ENCODE measurements at places on chromosomes 5 and 9.

GRCh38 chr5:139633295-139634027, 14.7 kb upstream of the CXXC5 start:
- DNase-seq, result peak; percentile 30

DNA sequence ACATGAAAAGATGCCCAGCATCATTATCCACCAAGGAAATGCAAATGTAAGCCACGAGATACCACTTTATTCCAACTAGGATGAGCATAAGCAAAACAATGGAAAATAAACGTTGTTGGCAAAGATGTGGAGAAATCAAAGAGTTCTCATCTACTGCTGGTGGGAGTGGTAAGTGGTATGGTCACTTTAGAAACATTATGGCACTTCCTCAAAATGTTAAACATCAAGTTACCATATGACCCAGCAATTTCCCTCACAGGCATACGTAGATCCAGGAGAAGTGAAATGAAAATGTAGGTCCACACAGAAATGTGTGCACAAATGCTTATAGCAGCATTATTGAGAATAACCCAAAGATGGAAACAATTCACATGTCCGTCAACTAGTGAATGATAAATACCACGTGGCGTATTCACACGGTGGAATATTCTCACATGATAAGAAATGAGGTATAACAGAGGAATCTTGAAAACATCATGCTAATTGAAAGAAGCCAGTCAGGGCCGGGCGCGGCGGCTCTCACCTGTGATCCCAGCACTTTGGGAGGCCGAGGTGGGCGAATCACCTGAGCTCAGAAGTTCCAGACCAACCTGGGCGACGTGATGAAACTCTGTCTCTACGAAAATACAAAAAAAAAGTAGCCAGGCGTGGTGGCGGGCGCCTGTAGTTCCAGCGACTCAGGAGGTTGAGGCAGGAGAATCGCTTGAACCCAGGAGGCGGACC, 16.4 kb upstream of the FLT4 start:
- DNase-seq, result no peak

DNA sequence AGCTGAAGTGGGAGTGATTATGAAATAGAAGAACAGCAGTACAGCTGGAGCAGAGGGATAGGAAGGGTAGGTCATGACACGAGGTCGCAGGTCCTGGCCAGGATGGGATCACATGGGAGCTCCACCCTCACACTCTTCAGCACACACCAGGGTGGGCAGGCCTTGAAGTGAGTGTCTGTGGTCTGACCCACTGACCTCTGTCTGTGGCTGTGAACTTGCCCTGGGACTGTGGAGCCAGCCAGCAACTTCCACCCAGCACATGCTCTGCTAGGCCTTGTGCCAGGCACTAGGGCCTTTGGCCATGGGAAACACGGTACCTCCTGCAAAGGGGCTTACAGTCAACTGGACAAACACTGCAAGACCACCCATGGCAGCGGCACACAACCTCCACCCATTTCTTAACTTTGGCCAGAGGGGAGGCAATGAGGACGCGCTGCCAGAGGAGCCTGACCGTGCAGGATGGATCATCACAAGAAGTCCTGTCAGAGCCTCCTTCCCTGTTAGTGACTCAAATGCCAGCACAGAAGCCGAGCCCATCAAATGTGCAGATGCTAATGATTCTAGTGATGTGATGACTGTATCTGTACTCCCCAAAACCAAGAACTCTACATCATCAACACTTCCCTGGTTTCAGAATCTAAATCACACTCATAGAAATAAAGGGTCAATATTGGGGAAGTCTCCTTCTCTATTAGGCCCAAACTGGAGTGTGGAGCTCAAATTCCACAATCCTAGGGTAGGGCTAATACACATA, 113.6 kb downstream of the DPYSL3 start:
- no peak for DNase-seq

DNA sequence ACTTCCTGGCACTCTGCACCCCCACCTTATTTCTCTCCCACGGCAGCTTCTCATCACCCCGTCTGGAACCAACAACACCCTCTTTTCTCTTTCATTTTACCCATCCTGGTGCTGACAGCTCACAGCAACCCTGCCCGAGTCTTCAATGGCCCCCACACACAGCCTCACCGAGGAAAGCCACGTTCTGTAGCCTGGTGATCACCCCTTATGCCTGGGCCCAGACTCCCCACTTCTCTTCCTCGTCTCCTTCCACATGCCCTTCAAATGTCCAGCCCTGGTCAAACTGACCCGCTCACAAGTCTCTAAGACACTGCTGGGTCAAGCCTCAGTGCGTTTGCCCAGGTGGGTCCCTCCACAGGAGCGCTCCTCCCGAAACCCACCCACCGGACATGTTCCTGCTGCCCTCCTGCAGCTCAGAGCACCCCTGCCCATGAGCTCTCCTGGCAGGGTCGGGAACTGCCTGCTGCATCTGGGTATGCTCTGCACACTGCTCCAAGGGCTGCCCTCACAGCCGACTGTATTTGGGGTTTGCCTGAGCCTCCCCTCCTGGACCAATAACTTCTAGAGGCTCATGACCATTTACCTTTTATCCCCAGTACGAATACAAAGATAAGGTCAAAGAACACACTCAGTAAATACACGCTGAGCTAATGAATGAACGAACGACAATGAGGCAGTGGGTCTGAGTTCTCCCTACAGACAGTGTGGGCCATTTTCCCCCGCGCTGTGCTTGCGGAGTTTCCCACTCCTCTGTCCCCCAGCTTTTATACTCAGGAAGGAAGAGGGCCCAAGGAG, 154.7 kb upstream of the PHYKPL start:
- DNase-seq, result no peak

DNA sequence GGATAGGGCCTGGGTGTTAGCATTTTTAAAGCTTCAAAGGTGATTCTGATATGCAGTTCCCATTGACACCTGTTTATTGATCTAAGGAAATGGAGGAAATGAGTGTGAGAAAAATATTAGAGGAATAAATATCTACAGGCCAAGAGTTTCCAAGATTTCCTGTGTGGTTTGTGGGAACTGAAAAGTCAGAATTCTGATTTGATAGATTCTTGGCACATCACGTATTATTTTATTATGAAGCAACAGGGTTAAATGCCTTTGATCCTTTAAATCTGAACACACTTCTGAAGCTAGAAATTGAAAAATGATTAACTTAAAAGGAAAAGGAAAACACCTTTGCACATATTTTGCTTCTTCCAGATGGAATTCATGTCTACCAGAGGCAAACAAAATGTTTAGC, 113.7 kb downstream of the CD180 start:
- DNase-seq, result no peak

- DNase-seq, result no peak
Measured at GRCh38 chr5:73137563-73138530, 17.5 kb downstream of the TMEM171 start.

DNA sequence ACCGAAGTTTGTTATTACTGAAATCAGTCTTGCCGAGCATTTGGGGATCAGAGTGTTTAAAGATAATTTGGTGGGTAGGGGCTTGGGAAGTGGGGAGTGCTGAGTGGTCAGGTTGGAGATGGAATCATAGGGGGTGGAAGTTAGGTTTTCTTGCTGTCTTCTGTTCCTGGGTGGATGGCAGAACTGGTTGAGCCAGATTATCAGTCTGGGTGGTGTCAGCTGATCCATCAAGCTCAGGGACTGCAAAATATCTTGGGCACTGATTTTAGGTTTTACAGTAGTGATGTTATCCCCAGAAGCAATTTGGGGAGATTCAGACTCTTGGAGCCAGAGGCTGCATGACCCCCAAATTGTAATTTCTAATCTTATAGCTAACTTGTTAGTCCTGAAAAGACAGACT, 5.4 kb upstream of the ANKRD31 start:
- no peak for DNase-seq

DNA sequence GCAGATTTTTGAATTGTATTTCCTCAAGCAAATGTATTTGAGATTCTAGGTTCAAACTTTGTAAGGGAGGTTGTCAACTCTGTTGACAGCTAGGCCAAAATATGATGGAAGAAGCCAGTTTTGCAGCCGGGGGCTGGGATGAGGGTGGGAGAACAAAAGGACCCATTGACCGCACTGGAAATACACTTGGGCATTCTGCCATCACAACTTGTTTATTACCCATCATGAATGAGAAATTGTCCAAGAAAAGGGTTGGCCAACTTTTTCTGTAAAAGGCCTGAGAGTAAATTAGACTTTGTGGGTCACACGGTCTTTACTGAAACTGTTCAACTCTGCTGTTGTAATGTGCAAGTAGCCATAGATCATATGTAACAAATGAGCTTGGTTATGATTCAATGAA, 221.3 kb upstream of the KLF9 start:
- DNase-seq, result no peak

DNA sequence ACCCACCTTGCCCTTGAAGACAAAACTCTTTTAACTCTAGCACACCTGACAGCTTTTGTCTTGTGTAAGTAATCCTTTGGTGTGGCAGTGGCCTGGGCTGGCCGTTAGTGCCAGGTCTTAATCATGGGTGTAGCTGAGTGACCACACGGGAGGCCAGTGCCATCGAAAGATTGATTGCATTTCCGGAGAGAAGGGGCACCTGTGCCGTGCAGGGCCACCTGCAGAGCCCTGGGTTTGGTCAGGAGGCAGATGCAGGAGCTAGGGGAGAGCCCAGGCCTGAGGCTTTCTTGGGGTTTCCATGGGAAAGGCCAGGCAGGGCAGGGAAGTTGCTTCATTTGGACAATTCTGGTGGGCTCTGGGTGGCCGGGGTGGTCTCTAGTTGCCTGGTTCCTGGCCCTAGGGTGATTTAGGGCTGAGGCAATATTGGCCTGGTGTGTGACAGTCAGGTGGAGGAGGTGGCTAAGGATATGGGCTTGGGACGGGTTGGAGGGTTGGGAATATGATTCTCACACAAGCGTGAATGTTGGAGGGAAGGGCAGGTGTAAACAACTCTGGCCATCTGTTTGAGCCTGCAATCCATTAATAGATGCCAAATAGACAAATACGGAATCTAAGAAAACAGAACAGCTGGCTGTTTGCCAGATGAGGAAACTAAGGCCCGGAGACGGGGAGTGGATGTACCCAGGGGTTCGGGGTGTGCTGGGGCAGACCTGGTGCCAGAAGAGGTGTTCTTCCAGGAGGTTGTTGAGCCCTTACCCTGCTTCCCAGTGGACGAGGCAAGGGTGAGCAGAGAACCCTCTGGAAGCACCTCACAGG, 4.6 kb downstream of the DBH start:
- DNase-seq, result no peak

DNA sequence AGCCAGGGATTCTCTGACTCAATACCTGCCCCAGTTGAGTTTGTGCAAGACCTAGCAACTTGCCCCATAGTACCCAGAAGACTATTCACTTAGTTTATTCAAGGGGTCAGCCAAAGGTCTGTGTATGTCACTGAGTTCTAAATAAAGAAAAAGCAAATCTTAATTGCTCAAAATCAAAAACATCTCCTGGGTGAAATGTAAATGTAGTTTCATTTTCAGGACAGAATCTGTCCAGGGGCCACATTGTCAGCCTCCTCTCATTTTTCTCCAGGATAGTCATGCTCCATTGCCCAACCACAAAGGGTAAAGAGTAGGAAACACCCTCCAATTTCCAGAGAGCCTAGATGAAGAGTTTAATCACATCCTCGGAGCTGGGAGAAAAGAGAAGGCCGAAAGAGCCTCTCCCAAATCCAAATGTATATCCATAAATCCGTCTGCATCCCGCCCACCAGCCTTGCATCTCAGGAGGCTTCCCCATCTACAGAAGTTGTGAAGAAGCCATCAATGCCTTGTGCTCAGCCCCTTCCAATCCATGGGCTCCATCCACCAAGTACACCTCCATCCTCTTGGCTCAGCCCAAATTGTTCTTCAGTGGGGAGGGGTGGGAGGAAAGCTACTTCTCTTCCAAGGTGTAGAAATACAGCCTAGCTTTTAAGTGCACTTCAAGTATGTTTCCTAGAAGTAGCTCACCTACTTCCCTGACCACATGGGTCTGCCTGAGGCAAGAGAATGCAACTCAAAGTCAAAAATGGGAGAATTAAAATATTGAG, 26.9 kb downstream of the ADAM19 start:
- no peak for DNase-seq

DNA sequence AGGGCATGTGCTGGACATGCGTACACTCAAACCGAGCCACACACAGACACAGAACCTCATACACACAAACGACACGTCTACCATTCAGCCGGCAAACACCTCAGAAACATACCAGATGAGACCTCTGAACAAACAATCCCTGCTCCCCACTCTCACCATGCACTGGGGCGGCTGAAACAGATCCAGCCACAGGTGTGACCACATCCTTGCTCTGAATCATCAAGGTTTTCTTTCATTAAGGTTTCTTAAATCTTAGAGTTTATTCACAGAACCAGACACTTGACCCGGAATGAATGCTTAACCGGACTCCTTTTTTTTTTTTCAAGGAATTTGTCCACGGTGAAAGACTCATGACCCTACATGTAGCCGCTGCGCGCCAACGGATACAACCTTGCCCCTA, 26.2 kb downstream of the TERT start:
- no peak for DNase-seq

DNA sequence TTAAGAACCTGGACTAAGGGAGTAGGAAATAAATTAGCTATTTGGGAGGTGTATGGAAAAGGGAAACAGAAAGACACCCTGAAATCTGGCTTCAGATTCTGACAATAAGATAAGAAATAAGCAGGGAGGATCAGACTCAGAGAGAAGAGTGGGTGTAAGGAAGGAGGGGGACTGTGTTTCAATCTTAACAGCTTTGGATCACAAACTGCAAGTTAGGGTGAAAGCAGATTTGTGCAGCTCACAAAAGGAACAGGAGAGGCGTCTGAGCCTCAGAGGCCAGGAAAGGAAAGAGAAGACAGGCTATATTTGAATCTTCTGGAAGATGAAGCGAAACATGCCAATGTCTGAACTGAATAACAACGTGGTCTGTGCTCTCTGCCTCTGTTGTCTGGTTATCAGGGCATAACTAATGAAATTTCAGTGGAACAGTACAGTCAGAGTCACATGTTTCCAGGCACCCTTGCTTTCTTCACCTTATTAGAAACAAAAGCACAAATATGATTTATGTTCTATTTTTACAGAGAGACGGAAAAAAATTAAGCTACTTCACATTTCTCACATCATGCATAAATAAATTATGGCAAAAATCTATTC, 26.6 kb downstream of the SGTB start:
- DNase-seq, result no peak

DNA sequence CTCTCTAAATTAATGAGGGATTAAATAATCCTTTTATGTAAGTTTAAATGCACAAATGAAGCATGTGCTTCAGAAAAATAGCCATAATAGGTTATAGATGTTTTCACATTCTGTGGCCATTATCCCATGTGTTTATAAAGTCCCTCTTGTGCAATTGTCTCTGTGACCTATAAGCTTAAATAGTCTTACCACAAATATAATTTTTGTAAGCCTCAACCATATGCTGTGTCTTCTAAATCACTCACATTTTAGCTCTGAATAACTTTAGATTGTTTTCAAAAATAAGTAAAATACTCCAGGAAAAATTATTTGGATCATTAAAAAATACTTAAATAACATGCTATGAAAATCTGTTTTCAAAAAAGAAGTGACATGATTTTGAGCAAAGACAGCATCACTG, 1894.7 kb downstream of the MAT2B start:
- no peak for DNase-seq

GRCh38 chr5:39494534-39494933, 69.8 kb upstream of the DAB2 start:
- DNase-seq, result no peak

GRCh38 chr9:86353655-86354010, 577 bp downstream of the TUT7 start:
- no peak for DNase-seq

All from stimulated activated CD4-positive, alpha-beta T cell treated with anti-CD3 and anti-CD28 coated beads, TNF-alpha, amount 100 ng/mL, for 1 hour (primary cell).